Activated CD4-positive, CD25-positive, alpha-beta regulatory T cell (primary cell): ENCODE measurements at places on chromosomes 6 and 20.

DNA sequence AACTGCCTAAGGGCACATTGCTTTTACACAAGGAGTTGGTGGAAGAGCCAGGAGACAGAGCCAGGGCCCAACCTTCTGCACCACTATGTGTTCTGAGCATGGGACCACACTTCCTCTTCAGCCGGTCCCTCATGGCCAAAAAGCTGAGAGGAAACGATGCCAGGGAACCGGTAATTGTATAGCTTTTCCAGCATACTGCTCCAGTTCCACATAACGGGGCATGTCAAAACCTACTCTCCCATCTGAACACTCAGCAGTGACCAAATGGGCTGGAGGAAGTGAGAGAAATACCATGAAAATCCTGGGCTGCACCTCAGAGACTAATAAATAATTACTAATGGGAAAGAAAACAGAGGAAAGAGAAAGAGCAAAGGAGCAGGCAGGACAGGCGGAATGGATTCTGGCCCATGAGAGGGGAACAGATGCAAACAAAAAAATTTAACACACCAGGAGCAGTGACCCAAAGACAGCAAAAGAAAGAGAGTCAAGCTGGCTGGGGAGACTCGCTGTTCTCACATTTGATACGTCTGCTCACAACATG is 52.0 kb upstream of the BMP2 start:
- DNase-seq = no peak

- DNase-seq = no peak
Measured at GRCh38 chr20:8414586-8415274, 282.7 kb downstream of the PLCB1 start.

GRCh38 chr6:104599821-104600638 is 259.7 kb downstream of the HACE1 start:
- DNase-seq = no peak

- DNase-seq = no peak
Measured at GRCh38 chr6:6588064-6588923, at the start of gene LY86. TSS of gene LY86 (plus strand) at chr6:6588720. CDS start at chr6:6588735, 15 bp downstream.

- no peak for DNase-seq
Measured at GRCh38 chr6:81766482-81767069, 14.1 kb upstream of the TENT5A start.

DNA sequence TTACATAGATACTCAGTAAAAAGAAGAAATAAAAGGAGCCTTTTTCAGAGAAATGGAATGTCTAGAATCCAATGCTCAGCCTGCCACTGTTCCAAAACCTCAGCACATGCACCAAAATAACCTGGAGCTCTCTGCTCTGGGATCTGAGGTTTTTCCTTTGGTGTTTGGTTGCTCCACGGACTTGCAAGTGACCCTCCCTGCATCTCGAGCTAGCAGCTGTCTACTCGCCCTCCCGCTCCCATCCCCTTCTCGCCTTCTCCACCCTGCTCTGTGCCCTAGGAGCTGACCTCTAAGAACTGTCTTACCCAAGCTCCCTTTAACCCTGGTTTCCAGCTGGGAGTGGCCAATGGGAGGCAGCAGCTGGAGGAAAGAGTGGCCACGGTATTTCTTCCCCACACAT is 35.1 kb upstream of the FAM210B start:
- DNase-seq = no peak

DNA sequence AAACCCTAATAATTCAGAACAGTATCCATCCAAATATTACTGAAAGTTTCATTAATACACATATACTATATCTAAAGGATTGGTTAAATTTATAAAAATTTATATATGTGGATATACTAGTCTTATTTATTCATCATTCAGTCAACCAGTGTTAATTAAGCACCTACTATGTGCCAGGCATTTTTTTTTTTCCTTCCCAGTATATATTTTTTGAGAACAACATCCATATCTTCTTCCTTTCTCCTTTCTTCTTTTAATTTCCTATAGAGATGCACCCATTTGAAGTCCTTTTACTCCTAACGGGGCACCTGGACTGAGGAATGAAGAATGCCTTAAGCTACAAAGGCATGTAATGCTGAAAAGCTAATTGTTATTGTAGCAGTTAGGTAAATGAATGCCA is 72.8 kb downstream of the SESN1 start:
- DNase-seq = no peak

DNA sequence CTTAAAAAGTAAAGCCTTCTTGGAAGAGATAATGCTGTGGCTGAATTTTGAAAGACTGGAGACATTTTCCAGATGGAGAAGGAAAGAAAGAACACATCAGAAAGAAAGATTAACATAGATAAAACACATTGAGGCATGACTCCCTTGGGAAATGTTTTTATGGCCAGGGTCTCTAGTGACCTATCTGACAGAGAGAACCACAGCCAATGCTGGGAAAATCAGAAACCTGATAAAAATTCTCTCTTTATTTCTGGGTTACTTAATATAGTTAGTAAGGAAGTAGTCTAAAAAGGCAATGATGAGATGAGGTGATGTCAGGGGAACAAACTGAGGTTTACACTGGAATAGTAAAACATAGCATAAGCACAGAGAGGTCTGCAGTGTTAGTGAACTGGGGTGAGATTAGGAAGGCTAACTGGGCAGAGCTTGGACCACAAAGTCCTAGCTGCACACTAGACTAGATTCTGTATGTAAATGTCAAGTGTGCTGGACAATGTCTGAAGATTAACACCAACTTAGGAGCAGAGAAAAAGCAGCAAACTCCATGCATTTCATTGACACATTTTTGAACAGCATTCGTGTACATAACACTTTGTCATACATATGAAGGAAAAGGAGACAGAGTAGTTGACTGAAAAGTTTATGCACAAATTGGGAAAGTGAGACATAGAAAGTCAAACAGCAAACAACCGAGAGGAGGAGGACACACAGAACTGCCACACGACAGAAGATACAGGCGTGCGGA is 31.0 kb downstream of the ELOVL2 start:
- no peak for DNase-seq

DNA sequence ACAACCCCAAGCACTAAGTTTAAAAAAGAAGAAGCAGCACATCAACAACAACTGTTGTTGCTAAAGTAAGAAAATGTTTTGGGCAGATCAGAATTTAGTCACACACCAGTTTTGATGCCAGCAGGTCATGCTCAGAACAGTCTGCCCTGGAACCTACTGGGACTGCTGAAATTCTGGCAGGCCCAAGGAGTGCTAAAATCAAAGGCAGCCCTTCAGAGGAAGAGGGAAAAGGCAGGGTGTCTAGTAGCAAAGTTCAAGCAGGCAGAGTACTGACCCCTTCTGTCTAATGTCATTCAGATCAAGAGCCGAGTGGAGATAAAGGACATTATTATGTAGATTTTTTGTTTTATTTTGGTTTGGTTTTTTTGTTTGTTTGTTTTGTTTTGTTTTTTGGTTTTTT is 96.6 kb upstream of the LOC128125822 start:
- DNase-seq = no peak

DNA sequence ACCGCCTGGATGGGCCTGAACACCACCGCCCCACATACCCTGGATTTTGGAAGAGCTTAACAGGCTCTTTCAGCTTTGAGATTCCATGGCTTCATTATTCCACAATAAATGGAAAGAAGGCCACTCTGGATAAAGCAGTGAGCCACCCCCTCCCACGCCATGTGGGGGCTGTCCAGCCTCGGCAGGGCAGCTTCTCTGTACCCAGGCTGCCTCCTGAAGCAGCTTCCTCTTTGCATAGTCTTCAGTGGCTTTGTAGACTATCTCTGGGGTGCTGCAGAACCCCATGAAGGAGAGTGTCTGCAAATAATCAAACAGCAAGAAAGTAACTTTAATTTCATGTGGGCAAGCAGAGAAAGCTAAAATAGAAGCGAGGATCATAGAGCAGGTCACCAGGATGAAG is 96.6 kb upstream of the NXT1 start:
- DNase-seq = no peak

GRCh38 chr6:106490030-106490429 is 129.5 kb downstream of the CRYBG1 start:
- no peak for DNase-seq

DNA sequence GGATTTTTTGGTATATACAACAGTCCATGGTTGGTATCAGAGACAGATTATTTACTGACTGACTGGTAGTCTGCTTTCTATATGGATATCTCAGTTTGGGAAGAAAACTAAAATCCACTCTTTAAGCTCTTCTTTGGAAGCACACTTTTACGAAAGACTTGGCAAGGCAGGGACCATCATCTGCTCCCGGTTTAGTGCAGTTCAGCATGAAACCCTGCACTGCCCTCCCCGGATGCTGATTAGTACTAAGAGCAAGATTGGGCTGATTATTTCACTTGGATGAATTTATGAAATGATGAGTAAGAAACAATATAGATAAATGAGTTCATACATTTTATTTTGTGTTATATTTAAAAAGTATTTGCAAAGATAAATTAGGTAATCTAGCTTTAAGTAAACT is 56.3 kb downstream of the RGS17 start:
- no peak for DNase-seq

DNA sequence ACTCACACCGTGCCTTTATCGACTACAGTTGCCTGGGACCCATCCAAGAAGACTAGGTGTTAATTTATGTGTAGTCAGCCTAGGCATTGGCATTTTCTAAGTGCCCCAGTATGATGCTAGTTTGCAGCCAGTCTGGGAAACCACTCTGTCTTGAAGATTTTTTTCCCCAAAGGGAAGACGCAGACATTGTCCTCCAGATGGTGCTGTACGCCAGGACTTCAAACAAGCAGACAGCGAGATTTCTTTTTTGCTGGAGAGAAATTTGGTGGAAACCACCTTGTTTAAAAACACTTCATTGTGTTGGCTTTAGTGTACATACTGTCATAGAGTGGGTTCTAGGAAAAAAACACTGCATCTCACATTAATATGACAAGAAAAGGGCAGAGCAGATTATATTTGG is 30.0 kb downstream of the ALDH5A1 start:
- DNase-seq = no peak
